ENCODE measurements at places on chromosomes 12 and 14.

- no peak for DNase-seq
Measured at GRCh38 chr14:62315631-62316030, 553.4 kb downstream of the SNAPC1 start.

DNA sequence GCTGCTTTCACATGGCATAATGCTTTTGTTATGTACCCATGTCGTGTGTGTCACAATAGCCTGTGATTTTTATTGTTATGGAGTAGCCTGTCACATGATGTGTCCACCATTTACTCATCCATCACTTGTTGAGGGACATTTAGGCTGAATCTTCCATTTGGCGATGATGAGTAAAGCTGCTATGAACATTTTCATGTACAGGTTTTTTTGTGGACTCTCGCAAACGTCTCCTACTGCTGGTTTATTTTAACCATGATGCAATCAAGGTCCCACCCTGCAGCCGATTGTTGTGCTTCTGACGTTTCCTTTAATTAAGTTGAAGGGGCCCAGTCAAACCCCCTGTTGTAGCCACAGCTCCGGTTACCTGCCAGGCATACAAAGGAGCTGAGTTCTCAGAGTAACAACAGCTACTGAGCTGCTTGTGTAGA is 63.2 kb downstream of the ZNF664 start:
- DNase-seq, result no peak

- no peak for DNase-seq
Measured at GRCh38 chr12:104974626-104975290, 11.4 kb upstream of the NOPCHAP1 start.

DNA sequence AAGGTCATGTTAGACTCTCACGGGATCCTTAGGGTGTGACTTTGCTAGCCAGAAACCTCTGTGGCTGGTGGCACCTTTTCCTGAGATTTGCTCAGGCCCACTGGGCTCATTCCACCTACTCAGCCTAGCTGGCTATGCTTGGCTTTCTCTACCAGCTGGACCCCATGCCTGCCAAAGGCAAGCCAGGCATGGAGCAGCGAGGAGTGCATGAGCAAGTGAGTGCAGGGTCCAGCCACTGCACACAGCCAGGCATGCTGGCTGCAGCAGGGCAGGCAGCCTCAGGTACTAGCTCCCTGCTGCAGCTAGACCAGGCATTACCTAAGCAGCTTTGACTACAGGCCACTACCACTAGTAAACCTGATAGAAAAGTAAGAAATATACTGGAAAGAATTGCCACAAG is 29.7 kb upstream of the PAPLN start:
- DNase-seq, result no peak

GRCh38 chr12:29309320-29309902 is 71.6 kb downstream of the ERGIC2 start:
- DNase-seq, result peak; percentile 35

GRCh38 chr14:90444077-90444696 is 47.4 kb downstream of the CALM1 start:
- no peak for DNase-seq

DNA sequence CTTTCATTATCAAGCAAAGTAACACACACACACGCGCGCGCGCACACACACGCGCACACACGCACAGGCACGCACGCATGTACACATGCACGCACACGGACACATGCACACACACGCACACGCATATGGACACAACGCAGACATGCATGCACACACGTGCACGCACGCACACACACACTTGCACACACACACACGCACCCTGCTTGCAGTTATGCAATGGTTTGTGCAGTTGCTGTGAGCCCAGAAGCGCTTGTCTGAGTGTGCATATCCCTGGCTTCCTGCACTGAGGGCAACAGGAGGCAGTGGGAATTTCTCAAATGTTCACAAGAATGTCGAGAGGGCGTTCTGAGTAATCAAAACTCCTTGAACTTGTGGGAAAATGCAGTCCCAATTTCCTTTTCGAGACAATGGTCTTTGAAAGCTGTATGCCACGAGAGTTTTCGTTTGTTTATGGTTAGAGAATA is 41.6 kb downstream of the NFKBIA start:
- DNase-seq, result no peak

- no peak for DNase-seq
Measured at GRCh38 chr14:51682411-51682810, 30.7 kb downstream of the FRMD6 start.

DNA sequence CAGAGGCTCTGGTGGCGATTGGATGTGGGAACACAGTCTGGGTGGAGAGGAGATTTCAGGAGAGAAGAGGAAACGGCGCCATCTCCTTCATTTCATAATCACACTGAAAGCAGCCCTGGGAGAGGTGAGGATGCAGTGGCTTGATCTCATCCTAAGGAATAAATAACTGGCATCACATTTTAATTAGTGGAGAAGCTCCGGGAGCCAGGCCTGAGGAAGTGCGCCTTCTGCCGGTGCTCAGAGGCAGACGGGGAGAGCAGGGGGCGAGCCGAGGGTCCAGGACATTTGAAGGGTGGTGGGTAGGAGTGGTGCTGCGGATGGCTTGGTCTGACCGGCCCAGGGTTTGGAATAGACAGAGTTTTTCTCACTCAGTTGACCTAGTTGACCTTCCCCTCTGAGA is 265.0 kb downstream of the CACNA1C start:
- DNase-seq, result no peak

DNA sequence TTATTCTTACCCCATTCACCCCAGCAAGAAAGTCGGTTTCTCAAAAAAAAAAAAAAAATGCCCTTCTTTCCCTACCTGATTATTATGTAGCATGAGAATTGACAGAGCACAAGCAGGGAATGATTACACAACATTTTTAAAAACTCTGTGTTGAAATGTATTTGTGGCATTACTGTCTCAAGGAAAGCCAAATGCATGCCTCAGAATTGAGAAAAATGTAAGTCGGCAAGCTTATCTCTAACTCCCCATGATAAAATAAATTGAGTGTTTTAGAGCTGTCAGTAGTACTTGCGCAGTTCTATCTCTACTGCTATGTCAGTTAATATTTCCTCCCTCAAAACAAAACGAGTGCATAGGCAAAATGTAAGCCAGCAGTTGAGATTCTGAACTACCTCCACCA is 25.7 kb downstream of the ANO4 start:
- DNase-seq, result no peak

- DNase-seq, result no peak
Measured at GRCh38 chr14:92733007-92733406, 15.4 kb downstream of the LGMN start.

DNA sequence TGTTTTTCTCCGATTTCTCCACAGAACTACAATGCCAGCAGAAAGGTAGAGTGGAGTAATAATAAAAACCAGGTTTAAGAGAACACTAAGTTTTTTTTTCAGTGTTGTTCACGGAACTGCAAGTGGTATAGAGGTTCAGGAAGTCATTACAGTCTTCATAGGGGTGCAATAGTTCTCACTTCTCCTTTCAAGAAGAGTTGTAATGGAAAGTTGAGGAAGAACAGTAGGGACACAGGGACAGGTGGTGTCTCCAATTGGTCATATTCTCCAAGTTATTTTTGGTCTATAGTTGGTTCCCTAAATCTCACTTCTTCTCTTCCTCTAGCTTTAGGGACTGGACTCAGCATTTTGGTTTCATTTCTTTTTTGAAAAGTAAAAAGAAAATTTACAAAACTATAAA is 894.0 kb downstream of the NRXN3 start:
- no peak for DNase-seq

- DNase-seq, result no peak
Measured at GRCh38 chr12:33634544-33634943, 194.9 kb upstream of the SYT10 start.

DNA sequence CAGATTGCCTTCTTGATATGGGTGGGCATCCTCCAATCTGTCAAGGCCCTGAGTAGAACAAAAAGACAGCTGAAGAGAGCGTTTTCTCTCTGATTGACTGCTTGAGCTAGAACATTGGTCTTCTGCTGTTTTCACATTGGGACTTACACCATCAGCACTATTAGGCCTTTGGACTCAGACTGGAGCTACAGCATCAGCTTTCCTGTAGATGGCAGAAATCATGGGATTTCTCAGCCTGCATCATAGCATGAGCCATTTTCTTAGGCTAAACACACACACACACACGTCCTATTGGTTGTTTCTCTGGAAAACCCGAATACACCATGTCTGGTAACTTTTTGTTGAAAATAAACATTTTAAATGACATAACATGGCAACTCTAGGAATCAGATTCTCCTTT is 15.8 kb upstream of the PPM1A start:
- no peak for DNase-seq

DNA sequence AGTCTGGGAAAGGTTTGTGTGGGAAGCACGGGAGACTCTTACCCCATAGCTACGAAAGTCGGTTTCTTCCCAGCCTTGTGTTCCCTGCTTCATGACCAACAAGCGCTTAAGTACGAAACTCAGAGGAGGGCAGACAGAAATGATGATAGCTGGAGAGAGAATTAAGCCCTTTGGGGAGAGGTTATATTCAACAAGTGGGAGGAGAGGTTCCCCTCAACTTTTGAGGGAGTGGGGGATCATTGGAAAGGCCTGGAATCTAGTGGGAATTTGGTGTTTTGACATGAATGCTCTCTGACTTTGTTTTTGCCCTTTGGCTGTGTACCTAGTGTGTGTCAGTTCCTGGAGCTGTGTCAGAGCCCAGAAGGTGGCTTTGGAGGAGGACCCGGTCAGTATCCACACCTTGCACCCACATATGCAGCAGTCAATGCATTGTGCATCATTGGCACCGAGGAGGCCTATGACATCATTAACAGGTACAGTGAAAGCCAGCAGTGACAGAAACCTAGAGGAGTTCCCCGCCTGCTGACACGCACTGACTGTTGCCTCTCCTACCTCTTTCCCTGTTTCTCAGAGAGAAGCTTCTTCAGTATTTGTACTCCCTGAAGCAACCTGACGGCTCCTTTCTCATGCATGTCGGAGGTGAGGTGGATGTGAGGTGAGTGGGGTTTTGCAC is 40.6 kb downstream of the FNTB start:
- DNase-seq, result no peak

- no peak for DNase-seq
Measured at GRCh38 chr12:12266389-12266872, 413 bp downstream of the LRP6 start.

DNA sequence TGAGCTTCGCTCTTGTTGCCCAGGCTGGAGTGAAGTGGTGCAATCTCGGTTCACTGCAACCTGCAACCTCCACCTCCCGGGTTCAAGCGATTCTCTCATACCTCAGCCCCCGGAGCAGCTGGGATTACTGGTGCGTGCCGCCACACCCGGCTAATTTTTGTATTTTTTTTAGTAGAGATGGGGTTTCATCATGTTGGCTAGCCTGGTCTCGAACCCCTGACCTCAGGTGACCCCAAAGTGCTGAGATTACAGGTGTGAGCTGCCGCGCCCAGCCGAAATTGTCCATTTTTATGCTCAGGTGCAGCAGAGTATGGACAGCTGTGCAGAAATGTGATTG is 19.2 kb upstream of the CYP46A1 start:
- no peak for DNase-seq

DNA sequence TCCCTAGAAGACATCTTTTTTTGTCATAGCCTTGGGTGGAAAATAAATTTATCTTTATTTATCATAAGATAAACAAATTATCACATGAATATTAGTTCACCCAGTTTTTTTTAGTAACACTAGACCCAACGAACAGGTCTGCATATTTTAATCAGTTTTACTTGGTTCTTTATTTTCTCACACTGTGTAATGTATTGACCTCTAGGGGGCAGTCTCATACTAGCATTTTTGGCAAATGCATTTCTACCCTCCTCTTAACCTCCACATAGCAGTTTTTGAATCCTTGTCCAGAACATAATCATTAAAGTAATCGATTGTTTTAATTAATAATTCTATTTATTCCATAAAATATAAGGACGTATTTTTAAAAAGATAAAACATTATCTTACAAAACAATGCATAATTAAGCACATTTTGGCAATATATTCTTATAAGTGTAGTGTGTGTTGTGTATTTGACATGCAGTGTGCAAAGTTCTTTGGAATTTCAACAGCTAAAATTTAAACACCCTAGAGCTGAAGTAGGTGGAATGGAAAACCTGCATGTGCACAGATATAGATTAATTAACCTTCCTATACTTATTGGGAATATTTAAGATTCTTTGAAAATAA is 31.6 kb upstream of the PTPRQ start:
- peak; percentile 69 for DNase-seq

DNA sequence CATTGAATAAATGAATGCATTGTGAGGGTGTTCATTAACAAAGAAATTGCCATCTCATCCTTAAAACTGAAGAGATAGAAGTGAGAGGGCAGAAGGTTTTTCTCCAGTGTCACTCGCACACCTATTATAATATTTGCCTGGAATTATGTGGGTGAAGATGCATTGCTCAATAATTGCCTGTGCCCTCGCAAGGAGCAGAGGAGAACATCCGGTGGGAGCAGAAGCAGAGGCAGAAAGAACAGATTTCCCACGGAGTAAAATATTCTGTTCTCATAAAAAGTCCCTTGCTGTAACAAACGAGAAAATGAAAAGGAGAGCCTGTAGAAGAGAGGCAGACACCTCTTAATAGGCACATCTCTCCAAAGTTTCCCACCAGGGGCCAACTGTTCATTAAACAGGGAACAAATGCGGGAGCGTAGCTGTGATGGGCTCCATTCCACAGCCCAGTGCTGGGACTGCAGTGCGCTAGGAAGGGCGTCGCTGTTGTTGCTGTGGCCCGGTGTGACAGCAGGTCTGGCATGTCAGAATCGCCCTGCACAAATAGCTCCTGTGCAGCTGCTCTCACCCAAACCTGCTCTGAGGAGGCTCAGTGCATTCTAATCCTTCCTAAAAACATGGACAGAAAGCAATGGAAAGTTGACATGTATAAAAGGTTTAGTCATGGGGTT is 359.8 kb downstream of the APAF1 start:
- no peak for DNase-seq

DNA sequence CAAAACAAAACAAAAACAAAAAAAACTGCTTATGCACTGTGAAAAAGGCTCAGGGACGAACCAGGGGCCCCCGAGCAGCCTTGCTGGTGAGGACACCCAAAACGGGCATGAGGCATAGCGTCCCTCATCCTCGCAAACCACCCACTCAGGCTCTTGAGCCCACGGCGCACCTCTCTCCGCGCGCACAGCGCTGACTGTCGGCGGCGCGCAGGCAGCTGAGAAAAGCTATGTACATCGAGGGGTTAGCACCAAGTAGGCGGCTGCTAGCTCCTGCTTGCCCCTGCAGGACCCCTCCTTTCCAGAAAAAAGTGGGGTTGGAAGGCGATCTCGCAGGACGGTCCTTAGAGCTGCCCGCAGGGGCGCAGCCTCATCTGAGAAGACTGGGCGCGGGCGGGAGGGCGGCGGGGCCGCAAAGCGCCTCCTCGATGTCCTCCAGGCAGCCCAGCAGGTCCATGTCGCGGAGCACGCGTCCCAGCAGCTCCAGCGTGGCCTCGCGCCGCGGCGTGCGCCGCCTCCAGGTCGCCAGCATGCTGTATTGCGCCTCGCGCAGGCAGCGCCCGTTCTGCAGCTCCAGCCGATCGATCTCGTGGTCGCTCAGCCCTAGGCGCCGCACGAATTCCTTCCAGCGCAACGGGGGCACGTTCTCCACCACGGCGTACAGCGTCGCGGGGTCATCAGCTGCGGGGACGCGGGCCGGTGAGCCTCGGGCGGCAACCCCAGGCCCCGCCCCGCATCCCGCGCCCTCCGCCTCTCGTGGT is 12.8 kb downstream of the TNFRSF1A start:
- DNase-seq, result no peak

- no peak for DNase-seq
Measured at GRCh38 chr14:83566567-83566966, 1963.4 kb upstream of the FLRT2 start.

Data from astrocyte of the spinal cord (primary cell).